ENCODE measurements at places on chromosomes 3 and 15.

- DNase-seq: peak; percentile 7
Observed at GRCh38 chr3:169923831-169924230, 12.5 kb downstream of the SAMD7 start.

- DNase-seq: no peak
Observed at GRCh38 chr15:64864068-64864467, 22.4 kb downstream of the PLEKHO2 start.

GRCh38 chr3:188949456-188949855 is 222.3 kb upstream of the TPRG1 start:
- no peak for DNase-seq

DNA sequence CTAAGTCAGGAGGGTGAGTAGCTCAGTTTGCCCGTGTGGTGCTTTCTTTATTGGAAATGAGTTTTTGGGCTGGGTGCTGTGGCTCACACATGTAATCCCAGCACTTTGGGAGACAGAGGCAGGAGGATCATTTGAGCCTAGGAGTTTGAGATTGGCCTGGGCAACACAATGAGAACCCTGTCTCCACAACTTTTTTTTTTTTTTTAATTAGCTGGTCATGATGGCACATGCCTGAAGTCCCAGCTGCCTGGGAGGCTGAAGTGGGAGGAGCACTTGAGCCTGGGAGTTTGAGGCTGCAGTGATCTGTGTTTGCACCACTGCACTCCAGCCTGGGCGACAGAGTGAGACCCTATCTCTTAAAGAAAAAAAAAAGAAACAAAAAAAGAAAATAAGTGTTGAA is 174.9 kb downstream of the NSMCE3 start:
- no peak for DNase-seq

GRCh38 chr3:149454746-149455145 is 19.8 kb upstream of the TM4SF4 start:
- no peak for DNase-seq

DNA sequence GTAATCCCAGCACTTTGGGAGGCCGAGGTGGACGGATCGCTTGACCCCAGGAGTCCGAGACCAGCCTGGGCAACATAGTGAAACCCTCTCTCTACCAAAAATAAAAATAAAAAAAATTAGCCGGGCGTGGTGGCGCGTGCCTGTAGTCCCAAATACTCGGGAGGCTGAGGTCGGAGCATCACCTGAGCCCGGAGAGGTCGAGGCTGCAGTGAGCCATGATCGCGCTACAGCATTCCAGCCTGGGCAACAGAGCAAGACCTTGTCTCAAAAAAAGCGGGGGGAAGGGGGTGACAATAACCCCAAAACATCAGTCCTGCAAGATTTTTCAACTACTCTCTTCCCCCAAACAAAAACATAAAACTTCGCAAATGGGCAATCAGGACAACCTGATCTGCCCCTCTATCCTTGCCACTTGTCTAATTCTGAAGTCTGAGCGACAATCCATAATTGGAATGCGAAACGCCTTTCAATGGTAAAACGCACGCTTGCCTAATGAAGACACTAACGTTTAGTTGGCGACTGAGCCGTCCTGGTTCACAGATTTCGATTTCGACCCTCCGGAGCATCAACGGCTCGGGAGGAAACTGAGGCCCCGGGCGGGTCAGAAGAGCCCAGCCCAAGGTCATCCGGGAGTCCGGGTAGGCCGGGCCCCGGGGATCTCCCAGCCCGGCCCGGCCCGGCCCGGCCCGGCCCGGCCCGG is 868 bp downstream of the BTBD1 start:
- peak; percentile 30 for DNase-seq

DNA sequence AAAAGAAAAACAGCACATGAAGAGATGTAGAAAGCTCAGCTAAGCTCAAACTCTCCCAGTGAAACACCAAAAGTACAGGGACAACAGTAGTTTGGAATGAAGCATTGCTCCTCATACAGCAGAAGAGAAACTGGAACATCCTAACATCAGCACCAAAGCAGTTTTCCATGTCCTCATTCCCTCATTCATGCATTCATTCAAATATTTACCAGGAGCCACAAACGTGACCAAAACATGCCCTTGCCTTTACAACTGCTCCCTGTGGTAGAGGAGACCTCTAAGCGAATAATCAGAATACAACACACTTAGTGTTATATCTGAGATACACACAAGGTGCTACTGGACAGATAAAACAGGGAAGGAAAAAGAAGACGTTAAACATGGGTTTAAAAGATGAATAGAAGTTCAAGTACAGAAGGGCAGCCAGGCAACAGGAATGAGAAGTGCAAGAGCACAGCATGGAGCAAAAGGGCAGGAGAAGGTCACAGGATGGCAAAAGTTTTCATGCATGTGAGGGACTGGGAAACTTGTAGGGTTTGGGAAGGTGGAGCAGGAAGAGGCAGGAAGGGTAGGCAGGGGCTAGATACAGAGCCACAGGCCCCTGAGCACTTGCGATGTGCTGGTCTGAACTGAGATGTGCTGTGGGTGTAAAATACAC is 58.5 kb upstream of the LMCD1 start:
- no peak for DNase-seq

- DNase-seq: no peak
Observed at GRCh38 chr15:76730262-76730661, 174.9 kb downstream of the SCAPER start.

DNA sequence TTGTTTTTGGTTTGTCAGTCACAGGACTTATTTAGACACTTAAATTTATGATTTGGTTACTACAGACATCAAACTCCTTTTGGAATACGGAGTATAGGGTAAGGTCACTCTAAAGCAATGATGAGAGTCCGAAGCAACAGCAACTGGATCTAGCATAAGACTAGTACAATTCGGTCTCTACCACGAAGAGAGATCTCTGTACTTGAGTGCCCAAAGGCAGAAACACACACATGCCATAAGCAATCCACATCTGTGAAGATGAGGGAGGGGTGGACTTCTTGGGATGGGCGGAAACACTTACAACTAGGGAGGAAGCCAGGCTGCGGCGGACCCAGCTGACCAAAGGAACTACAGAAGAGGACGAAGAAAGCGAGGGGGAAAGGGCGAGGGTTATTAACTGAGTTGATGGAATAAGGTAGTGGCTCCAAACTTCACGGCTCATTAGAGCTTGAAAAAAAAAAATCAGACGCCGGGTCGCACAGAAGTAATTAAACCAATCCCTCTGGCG is 595 bp downstream of the DPH6 start:
- no peak for DNase-seq

DNA sequence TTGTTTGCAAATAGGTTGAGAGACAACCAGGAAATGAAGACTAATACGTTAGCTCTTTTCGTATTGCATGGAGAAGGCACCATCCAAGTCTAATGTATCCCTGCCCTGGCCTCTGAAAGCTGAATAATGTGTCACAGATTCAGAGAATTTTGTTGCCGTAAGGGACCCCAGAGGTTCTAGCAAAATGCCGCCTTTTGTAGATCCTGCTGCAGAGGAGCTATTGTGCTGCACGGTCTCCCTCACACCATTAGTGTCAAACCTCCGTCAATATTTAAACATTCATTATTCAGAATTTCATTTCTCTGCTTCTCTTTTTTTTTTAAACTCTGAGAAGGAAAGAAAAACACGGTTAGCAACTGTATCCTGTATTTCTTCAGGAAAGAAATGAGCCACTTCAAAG is 238.7 kb downstream of the EPHB1 start:
- no peak for DNase-seq

DNA sequence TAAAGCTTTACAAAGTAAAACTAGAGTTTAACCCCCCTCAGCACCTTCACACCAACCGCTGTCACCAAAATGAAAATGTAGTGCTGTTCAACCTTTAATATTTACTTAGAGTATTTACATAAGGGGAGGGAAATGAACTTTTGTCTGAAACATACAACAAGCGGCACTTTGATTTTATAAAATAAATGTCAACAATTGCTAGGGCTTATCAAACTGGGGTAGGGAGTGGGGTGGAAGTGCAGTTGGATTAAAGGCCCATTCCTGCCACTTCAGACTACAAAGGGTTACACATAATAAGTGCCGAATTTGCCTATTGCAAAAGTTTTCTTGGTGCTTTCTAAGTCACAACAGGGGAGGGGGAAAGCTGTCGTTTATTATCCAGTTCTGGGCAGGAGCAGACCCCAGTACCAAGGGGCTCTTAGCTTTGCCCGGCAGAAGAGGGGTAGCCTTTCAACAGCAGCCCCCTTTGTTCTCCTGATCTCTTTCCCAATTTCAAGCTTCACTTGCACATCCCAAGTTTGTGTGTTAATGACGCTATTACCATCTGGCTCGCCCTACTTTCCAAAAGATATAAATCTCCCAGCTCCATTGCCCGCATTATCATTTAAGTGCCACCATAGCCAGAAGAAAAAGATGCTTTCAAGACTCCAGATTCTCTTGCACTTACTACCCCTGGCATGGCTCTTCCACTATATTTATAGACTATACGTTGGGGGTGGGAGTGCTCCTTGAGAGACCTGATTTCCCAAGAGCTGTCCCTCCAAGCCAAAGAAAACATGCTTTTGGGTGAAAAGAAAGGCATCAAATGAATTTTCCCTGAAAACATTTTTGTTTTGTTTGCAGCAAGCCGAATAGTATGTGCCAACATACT is 17.0 kb downstream of the SOX2 start:
- no peak for DNase-seq

GRCh38 chr3:30658328-30659052 is 52.1 kb downstream of the TGFBR2 start:
- no peak for DNase-seq

GRCh38 chr15:85312929-85313331 is 67.5 kb upstream of the AKAP13 start:
- no peak for DNase-seq

GRCh38 chr3:36558961-36559360 is 178.7 kb downstream of the STAC start:
- no peak for DNase-seq

DNA sequence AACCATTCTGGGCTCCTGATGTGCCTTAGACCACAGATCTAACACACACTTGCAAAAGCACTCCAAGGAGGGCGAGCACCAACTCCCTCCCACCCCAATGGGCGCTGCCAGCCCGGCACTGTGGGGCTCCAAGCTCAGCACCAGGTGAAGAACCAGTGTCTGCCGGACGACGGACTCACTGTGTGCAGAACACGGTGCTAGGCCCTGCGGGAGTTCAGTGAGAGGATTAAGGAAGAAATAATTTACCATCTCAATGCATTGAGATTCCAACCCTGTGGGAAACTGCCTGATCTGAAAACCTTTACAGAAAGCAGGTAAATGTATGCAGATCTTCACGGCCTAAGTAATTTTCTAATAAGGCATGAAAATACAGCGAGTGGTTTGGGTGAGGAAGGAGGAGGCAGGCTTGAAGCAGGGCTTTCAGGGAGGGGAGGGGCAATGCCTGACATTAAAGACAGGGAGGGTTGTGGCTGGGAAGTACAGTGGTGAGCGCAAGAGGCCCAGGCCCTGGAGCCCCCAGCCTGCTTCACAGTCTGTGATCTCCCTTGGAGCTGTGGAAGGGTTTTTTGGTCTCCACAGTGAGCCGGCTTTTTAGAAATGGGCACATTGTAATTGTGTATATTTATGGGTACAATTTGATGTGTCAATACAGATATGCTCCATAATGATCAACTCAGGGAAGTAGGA is 35.6 kb upstream of the CHRNB4 start:
- DNase-seq: no peak

DNA sequence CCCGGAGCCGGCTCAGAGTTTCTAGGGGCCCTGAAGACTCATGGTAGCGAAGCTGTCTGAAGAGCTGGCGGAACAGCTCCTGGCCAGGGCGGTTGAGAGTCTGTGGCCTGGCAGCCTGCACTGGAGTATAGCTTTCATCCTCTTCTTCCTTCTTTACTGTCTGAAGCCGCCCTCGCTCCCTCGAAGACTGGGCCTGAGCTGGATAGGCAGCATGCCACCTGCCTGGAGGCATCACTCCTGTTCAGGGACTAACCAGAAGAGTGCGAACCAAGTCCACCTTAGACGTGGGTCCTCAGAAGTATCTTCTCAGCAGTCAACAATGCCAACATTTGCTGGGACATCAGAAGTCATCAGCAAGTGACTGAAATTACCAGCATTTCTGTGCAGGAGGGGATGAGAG is 22.2 kb downstream of the ZNF445 start:
- DNase-seq: no peak

DNA sequence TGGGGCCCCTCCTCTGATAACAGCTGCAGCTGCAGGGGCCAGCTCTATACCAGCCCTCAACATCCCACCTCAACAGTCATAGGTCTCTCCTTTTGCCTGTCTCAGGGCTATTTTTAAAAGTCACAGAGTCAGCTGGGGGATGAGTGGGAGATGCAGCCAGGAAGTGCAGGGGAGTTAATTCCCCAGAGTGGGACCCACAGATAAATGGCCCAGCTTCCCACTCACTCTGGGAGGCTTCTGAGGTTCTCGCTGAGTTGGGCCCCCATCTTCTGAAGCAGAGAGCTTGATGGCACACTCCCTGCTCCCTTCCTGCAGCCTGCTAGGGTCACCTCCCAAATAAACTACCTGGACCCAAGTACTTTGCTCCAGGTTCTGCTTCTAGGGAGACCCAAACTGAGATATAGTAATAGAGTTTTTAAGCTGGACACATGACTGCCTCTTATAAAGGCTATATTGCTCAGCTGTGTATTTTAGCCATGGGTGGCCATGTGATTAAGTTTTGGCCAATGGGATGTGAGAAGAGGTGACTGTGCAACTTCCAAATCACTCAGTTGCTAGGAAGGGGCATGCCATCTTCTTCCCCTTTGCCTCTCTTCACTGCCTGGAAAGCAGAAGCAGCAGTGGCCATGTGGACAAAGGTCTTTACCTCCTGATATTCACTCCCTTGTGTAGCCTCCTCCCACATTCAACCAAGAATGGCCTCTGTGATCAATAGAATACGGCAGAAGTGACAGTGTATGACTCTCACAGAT is 15.5 kb upstream of the VIPR1 start:
- no peak for DNase-seq

GRCh38 chr3:25563601-25564000 is 101.1 kb downstream of the TOP2B start:
- no peak for DNase-seq

DNA sequence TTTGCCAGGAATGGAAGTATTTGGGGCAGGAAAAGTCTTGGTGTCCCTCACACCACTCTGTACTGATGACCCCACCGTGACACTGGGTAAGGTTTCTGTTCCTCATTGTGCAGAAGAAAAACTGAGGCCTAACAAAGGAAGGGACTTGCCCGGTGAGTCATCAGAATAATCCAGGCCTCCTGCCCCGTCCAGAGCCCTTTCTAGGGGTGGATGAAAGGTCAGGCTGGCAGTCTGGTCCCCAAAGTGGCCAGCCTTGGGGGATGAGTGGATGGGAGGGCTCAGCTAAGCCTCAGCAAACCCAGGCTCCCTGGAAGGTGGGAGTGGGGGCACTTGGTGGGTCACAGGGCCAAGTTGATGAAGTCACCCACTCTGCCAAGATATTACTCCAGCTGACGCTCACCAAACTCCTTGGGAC is 2.3 kb upstream of the DNAH1 start:
- no peak for DNase-seq

GRCh38 chr3:18245721-18246120 is 179.4 kb downstream of the SATB1 start:
- DNase-seq: no peak

DNA sequence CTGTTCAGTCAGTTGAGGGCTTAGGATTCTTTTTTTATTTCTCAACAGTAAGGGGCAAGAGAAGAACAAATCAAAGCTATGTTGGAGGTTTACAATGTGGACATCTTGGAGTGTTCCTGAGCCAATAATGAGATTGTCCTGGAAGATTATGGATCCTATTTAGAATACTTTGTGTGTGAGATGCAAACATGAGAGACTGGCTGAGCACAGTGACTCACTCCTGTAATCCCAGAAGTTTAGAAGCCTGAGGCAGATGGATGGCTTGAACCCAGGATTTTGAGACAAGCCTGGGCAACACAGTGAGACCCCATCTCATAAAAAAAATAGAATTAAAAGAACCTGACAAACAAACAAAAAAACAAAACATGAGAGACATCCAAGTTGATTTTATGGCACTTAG is 351.6 kb downstream of the GAP43 start:
- DNase-seq: no peak

GRCh38 chr3:54999159-54999558 is 71.3 kb upstream of the LRTM1 start:
- DNase-seq: no peak

Measured in G401 (cell line).